NK-92 treated with Interleukin-12 subunit alpha and Interleukin-12 subunit beta, amount 100 ng/mL, for 24 hours (cell line): ENCODE measurements at places on chromosomes 2 and 18.

DNA sequence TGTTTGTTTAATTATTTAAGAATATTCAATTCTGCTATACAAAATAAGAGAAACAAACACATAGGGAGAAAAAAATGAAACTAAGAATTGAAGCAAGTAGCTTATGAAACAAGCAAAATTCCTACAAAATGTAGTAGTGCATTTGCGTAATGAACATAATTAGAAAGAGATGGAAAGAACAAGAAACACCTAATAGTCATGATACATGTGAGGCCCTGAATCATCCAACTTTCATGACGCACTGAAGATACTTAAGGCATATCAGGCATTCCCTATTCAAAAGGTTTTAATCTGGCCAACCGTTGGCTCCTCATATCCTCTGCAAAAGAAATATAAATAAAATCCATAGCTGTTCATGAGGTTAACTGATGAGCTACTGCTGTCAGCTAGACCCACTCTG, 14.5 kb upstream of the NAB1 start:
- DNase-seq, result no peak

DNA sequence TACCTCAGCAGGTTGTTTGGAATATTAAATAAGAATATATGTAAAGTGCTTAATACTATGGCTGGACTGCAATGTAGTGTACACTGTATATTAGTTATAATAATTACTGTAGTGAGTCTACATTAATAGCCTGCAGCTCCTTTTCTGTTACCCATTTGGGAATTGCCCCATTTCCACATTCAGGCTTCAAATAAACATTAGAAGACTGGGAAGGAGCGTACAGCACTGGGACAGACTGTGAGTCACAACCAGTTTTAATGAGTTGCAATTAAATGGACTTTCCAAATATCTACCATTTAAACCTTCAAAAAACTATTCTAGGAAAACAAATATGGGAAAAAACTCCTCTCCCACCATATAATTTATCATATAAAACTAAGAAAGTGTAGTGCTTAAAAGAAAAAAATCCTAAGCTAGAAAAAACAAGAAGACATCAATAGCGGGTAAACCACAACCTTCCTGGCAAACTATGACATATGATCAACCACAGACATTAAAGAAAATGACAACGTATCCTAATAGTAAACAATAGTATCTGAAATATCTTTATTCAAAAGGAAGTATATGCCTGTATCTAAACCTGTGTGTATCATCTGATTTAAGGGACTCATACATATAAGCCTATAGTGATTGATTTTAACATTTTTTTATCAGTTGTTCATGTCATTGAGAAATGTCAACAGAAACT, 86.1 kb downstream of the TRIP12 start:
- DNase-seq, result no peak

GRCh38 chr2:235498541-235498940, 4.7 kb downstream of the AGAP1 start:
- DNase-seq, result no peak

DNA sequence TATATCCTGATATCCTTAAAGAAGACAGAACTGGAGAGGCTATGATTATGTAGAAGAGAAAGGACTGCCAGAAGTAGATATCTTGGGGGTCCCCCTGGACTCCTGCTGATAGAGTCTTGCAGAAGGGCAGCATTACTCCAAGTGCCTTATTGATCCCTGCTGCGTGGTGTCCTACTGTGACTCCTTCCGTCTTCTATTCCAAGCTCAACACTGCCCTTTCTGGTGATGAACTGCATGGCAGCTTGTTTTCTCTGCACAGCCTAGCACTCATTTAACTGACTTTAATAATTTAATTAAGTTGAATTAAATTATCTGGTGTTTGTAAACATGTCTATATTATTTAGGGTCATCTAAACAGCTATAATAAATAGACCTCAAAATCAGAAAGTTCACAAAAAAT, 194.1 kb upstream of the DSEL start:
- DNase-seq, result no peak

- no peak for DNase-seq
Measured at GRCh38 chr2:125516496-125517109, 1139.4 kb upstream of the GYPC start.

GRCh38 chr2:54054271-54054670, 61.1 kb upstream of the ACYP2 start:
- DNase-seq, result no peak

GRCh38 chr2:205717999-205718398, 35.7 kb downstream of the NRP2 start:
- DNase-seq, result no peak

DNA sequence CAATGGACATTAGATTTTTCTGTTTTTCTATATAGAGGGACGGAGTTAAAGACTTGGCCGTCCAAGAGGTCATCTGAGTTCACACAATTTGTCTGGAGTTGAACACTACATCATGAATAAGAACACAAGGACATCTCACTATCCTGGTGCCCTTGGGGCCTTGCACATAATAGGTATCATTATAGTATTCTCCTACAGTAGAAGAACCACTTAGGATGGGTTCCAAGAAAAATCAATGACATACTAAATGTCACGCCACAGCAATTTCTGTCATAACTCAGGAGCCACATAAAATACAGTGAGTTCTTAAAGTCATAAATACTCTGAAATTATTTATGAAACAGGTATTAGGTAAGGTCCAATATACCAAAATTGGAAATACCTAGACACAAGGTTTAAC, 154.4 kb downstream of the NCKAP5 start:
- no peak for DNase-seq

- no peak for DNase-seq
Measured at GRCh38 chr2:2000724-2001061, 256.4 kb upstream of the PXDN start.

GRCh38 chr2:187519419-187520120, 34.7 kb downstream of the TFPI start:
- DNase-seq, result no peak

DNA sequence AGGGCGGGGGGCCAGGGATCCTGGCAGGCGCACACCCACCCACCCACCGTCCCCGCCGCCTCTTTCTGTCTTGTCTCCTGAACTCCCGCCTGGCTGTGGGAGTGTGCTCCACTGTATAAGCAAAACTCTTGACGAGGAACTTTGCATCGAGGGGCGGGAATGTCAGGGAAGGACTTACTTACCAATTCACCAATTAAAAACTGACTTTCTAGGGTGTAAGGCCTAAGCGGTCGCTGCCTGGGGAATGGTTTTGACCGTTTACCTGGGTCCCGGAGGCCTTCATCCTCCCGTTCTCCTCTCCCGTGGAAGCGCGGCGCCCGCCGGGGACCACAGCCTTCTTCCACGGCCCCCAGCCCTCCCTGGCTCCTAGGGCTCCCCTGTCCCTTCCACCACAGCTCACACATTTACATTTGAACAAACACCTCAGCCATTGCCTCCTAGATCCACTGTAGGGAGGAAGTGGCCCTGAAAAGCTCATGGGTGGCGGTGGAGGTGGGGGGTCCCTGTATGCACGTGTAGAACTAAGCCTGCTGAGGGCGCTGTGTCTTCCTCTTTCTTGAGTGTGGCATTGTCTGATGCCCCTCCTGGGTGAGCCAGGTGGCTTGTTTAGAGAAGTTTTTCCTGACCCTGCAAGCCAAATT, 8.9 kb downstream of the ASIC4 start:
- DNase-seq, result no peak

DNA sequence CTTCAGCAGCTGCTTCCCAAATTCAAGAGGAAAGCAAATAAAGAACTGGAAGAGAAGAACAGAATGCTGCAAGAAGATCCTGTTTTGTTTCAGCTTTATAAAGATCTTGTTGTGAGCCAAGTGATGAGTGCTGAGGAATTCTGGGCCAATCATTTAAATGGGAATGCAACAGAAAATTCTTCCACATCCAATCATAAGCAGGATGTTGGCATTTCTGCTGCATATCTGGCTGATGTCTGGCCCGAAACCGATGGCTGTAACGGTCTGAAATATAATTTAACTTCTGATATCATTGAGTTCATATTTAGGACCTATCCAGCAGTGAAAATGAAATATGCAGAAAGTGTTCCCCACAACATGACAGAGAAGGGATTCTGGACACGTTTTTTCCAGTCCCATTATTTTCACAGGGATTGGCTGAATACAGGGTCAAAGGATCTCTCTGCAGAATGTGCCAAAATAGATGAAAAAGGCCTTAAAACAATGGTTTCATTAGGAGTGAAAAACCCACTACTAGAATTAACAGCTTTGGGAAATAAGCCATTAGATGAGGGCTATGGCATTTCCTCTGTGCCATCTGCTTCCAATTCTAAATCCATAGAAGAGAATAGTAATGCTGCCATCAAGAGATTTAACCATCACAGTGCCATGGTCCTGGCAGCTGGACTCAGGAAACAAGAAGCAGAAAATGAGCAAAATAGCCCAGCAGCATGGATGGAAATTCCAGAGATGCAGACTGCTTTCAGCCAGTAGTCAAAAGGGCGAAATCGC, 175.6 kb downstream of the MC4R start:
- no peak for DNase-seq

GRCh38 chr18:79818631-79819030, 20.9 kb downstream of the KCNG2 start:
- no peak for DNase-seq

DNA sequence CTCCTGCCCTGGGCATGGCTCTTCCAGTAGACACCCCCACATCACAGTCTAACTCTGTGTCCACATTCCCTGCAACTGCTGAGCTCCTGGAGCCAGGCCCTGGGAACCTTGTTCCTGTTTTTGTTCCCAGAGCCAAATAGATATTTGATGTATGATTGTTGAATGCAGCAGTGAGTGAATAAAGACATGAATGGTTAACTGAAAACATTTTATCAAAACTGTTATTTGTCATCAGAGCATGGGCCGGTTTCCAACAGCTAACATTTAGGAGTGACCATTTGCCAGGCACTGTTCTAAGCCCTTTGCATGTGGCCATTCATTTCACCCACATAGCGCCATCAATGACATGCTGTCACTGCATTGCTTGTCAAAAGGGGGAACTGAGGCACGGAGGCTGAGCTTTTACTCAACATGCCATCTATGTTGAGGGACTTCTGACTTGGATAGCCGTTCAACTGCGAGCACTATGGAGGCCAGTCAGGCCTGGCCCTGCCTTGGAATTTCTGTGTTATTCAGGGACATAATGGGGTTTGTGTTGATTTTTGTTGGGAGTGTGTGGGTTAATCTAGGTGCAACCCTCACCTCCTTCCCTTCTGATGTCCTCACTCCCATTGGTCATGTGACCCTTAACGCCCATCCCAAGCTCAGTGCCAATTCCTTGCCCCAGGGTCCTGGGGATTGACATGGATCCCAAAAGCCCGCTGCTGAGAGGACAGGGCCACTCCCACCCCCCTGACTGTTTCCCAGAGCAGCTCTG, 12.6 kb downstream of the IL1R1 start:
- no peak for DNase-seq

DNA sequence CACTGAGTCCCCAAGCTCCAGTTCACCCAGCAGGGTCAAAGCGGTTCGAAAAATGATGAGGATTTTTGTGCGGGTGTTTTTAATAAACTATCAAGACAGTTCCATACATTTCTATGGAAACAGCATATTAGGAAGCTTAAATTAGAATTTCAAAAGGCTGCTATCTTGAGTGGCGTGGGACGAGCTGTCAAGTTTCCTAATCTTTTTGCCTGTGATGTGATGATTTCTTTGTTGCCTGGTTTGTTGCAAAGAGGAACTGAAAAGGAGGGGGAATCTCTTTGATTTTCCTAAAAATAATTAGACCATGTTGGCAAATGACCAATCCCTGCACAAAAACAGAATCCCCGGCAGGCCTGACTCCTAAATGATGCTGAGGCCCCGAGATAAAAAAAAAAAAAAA, 66.1 kb upstream of the ATG16L1 start:
- no peak for DNase-seq

GRCh38 chr2:98736464-98736889, 5.5 kb upstream of the MGAT4A start:
- DNase-seq, result no peak

DNA sequence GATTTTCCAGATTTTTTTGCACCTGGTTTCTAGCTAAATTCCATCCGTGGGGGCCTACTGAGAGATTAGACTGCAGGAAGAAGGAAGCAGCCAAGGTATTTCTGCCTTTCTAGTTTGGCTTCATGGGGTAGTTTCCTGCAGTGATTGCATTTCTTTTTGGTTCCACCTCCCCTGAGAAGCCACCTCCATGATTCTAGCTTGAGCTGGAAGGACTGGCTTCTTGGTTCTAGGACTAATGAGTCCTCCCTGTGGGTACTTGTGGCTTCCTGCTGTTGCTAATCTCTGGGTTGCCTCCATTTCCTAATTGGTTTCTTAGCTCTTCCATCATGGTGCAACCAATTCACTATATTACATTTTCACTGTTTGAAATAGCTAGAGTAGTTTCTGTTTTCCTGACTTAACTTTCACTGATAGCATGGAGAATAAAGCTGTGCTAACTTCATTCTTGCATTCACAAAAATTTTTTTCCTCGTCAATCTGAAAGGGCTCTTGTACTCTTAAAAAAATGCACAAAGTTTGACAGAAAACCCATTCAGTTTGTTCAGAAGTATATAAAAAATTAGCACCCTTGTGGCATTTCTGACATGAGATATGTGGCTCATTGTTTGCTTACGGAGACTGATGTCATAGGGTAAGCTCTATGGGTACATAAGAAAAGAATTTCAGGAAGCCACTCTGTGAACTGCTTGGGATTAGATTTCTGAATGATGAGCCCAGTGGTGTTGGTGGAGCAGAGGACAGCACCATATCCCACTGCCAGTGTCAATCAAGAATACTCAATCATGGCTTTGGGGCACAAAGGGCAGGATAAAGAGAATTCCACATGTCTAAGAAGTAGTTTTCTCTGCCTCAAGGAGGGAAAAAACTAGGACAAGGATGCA, 242.8 kb upstream of the RBMS1 start:
- DNase-seq, result no peak

DNA sequence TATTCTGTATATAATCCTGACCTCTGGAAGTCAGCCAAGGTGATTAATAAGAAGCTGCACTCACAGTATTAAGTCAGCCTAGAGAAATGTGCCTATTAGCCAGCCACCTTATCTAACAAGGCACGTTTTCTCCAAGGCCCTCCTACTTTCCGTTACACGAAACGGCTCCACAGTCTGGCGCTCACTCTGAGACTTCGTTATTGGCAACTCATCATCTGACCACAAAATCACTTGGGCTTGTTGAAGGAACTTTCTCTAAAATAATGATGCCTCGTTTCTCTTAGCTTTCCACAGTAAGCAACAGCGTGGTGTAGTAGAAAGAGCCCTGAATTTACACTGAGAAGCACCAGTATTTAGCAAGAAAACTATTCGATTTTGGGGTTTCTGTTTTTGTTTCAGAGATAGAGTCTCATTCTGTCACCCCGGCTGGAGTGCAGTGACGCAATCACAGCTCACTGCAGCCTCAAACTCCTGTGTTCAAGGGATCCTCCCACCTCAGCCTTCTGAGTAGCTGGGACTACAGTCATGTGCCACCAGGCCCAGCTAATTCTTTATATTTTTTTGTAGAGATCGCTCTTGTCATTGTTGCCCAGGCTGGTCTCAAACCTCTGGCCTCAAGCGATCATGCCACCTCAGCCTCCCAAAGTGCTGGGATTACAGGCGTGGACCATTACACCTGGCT, 53.6 kb upstream of the SLC14A1 start:
- no peak for DNase-seq

DNA sequence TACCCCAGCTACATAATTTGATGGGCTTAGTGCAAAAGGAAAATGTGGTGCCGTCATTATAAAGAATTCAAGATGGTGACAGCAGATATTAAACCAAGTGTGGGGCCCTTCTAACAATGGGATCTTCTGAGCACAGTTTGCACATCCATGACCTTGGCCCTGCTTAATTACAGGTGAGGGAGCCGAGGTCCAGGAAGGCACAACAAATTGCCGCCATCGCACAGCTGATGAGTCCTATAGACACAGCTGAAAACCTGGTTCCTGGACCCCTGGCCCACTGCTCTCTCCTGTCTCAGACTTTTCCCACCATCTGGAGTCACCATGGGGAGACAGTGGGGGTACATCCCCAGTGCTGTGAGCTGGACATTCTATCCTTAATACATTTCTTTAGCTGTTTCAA, 95.8 kb upstream of the MAP4K3 start:
- no peak for DNase-seq
